ENCODE measurements at places on chromosomes 3 and 15.

DNA sequence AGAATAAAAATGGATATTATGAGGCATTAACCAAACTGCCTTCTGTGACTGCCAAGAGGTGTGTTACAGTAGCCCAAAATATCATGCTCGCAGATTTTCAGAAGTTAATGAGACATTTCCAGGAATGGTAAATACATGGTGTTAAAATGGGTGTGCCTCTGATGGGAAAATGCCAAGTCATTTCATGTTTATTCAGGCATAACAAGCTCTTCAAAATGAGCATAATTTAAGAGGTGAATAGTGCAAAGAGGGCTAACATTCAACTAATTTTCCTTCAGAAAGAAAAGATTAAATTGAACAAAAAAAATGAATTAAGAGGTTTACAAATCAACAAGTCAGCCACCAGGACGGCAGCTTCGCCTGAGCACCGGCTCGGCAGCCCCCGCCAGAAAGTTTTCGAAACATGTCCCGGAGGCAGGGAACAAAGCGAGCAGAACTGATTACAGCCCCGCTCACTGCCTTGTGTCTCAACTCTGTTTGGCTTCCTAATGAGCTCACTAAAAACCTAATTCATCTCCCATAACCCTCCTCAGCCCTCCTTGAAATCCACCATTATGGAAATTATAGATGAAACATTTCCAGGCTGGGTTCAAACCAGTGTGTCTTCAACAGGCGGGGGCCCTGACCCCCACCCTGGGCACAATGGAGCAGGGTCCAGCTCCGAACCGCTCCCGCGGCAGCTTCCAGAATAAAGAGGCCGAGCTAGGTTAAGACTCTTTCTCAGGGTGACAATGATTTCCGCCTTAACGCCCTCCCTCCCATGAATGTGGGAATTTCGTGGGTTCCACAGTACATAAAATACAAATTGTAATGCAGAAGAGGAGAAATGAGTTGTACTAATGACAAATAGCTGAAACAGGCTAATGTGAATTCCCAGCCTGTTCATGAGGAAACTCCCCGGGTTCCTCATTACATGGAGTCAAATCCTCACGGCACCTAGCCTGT lies 43.9 kb downstream of the MEIS2 start:
- no peak for DNase-seq

- DNase-seq = peak; percentile 8
Measured at GRCh38 chr3:47283193-47283537, 421 bp downstream of the KLHL18 start.

- DNase-seq = no peak
Measured at GRCh38 chr3:192931825-192932224, 14.2 kb upstream of the MB21D2 start.

DNA sequence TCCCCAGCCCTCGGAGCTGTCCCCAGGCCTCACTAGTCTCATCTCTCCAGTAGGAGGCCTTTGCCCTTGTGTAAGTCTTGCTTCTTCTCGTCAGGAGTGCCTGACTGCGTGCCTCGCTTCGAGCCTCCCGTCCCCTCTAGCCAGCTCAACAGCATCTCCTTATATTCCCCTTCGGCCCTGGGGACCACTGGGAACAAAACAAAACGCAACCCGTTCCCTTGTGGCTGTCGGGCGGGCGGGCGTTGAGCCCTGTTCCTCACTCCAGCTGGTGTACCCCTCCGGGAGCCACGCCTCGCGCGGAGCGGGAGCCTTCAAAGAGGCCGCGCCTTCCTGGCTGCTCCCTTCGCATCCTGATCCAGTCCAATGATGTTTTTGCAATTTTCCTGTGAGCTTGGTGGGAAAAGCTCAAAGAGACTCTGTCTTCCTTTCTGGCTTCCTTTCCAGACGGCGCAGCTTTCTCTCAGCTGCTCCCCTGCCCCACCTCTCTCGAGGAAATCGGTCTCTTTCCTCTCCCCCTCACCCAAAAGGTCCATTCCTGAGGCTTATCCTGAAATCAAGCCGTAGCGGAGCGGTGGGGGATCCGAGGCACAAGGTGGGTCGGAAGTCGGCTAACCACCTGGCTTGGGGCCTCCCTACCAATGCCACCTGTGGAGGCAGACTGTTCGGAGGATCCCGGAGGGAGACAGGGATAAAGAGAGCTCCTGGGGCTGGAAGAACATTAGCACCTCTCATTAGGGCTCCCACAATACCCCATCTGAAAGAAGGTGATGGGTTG lies 33.4 kb upstream of the SRP14 start:
- DNase-seq = no peak

GRCh38 chr15:25877681-25878080 lies 14.6 kb upstream of the ATP10A start:
- DNase-seq = no peak

- DNase-seq = no peak
Measured at GRCh38 chr3:48474619-48475018, 28.1 kb downstream of the ATRIP start.

- no peak for DNase-seq
Measured at GRCh38 chr15:20353966-20354883, 187.4 kb downstream of the GOLGA6L6 start.

DNA sequence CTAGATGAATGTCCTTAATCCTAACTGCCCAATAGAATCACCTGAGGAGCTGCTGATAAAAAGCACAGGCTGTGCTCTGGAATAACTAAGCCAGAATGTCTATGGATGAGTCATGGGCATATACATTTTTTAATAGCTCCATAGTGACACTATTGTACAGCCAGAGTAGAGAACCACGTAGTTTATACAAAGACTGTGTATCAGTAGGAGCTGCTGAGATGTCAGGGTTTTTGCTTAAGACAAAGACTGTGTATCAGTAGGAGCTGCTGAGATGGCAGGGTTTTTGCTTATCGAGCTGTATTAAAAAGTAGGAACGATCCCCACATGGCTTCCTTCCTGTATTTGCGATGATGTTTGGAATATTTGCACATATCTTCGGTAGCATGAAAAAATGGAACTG lies 137.4 kb downstream of the SV2B start:
- DNase-seq = no peak

DNA sequence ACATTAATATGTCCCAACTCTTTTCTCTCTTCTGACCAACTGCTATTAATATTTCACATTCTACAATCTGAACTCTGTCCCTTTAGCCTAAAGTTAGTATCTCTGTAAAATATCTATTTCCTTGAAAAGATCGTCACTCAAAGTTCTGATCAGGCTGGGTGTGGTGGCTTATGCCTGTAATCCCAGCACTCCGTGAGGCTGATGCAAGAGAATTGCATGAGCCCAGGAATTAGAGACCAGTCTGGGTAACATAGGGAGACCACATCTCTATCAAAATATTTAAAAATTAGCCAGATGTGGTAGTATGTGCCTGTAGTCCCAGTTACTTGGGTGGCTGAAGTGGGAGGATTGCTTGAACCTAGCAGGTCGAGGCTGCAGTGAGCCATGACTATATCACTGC lies 695.6 kb downstream of the MCTP2 start:
- DNase-seq = no peak

DNA sequence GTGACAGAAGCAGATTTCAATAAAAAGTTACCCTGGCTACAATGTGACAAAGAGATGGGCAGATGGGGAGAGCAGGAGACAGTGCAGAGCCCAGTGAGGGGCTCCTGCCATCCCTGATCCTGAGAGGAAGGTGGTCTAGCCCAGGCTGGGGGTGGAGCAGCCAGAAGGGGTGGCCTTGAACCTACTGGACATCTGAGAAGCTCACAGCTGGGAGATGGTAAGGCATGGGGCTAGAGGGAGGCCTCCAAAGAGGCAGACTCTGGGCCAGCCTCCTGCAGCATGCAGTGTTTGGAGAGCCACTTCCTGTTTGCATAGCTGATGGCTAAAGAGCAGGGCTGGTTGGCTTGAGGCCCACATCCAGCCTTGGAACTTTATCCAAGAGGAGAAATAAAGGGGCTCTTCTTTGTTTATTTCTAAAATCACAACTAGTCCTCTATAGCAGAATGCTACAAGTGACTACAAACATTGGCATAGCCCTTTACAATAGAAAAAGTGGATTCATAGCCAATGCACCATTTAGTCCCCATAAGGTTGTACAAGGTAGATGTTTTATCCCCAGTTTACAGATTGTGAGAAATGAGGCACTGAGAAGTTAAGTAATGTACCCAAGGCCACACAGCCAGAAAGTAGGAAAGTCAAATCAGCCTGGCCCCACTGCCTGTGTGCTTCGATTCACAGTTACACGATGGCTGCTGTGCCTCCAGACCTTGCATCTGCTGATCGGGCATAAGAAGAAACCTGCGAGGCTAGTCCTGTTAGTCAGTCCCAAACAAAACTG lies 4.6 kb downstream of the EFCC1 start:
- no peak for DNase-seq

GRCh38 chr3:155745795-155746550 lies 1.1 kb upstream of the PLCH1 start:
- DNase-seq = peak; percentile 25

GRCh38 chr15:63348392-63348791 lies 33.3 kb downstream of the CA12 start:
- peak; percentile 23 for DNase-seq

- DNase-seq = no peak
Measured at GRCh38 chr3:197023241-197023997, 6.2 kb downstream of the MELTF start.

DNA sequence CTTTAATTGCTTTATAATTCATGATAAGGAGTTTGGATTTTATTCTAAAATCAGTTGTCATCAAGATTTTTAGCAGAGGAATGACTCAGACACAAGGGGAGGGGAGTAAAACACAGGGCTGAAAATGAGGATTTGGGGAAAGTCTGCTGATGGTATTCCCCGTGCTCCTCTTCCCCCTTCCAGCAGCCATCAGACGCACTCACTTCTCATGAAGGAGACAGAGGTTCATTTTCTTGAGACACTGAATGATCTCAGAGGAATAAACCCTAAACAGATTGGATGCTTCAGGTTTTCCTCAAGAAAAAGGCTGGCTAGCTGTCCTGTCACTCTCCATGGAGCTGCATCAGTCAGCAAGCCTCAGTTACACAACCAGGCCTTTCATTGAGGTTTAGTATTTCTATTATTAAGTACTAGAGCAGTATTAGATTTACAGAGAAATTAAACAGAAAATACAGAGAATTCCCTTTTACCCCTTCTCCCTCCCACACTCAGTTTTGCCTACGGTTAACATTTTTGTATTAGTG lies 166.4 kb downstream of the C3orf70 start:
- no peak for DNase-seq

- no peak for DNase-seq
Measured at GRCh38 chr3:49674497-49674983, 389 bp downstream of the APEH start.

DNA sequence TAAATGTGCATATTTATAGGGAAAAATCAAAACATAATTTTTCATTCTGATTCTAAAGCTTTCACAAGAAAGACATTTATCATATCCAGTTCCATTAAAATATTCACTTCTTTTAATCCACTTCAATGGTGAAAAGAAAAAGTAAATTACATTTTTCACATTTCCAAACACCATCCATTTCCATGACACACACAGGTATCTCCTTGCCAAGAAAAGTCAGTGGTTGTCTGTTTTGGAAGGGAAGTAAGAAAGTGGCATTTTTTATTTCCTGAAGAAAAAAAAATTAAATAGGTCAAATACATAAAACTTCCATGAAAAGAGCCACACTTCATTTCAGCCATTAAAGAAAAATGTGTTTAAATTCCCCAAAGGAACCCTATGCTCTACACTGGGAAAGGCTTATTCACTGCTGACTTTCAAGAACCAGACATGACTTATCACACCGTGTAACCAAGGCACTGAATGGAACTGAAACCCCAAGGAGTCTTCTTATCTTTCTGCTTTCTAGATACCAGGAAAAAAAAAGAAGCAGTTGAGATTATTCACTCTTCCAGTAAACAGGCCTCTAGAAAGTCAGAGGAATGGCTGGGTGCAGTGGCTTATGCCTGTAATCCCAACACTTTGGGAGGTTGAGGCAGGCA lies 44.5 kb downstream of the OSBPL10 start:
- DNase-seq = no peak

GRCh38 chr3:160598865-160599264 lies 33.5 kb upstream of the KPNA4 start:
- DNase-seq = no peak

- DNase-seq = no peak
Measured at GRCh38 chr15:71588746-71589145, 221.6 kb upstream of the NR2E3 start.

GRCh38 chr3:124658270-124658669 lies 72.0 kb upstream of the UMPS start:
- DNase-seq = no peak

DNA sequence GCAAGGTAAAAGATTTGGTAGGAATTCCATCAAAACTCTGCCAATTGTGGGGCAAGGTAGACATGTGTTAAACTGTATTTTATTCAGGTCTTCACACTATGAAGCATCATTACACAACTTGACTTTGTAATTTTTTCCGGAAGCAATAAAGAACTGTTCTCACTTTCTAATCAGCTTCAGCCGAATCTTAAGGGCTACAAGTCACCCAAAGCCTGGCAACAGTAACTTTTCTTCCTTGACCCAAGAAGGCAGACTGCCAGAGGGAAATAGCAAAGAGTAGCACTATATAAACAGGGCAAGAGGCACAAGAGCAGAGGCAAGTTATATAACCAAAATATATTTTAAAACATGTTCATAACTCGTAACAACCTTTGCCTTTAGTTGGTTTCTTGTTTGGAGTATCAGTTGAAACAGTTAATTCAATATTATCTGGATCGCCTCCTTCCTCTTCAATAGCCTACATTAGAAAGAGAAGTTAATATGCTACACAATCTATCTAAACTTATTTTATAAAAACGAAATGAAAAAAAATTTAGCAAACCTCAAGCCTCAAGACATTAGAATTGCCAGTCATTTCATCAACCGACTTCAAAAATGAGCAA lies 1.4 kb downstream of the SLTM start:
- peak; percentile 40 for DNase-seq

DNA sequence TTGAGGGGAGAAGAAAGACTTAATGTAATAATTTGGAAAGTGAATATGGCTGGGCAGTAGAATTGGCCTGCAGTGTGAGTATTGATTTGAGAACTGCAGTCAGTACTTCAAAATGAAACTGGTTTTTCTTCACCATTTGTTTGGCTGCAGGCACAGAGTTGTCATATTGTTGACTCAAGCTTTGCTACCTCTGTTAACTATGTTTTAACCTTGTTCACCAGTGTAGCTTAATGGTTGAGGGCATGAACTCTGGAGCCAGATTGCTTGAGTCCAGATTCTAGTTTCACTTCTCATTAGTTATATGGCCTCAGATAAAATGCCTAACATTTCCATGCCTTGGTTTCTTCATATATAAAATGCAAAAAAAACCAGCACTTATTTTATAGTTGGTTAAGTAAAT lies 64.1 kb downstream of the CFAP44 start:
- no peak for DNase-seq

- no peak for DNase-seq
Measured at GRCh38 chr3:188217726-188218125, 63.8 kb downstream of the LPP start.

- DNase-seq = no peak
Measured at GRCh38 chr15:50057905-50058639, 61.0 kb downstream of the ATP8B4 start.

GRCh38 chr15:66578286-66578875 lies 12.6 kb upstream of the LCTL start:
- DNase-seq = no peak
